SW 1271 (cell line): ENCODE measurements at places on chromosomes 4 and X.

- DNase-seq = no peak
These were observed 71.6 kb downstream of the AMOT start for GRCh38 chrX:112769034-112769433.

GRCh38 chrX:118615141-118615540 lies 112.3 kb upstream of the IL13RA1 start:
- DNase-seq = no peak

DNA sequence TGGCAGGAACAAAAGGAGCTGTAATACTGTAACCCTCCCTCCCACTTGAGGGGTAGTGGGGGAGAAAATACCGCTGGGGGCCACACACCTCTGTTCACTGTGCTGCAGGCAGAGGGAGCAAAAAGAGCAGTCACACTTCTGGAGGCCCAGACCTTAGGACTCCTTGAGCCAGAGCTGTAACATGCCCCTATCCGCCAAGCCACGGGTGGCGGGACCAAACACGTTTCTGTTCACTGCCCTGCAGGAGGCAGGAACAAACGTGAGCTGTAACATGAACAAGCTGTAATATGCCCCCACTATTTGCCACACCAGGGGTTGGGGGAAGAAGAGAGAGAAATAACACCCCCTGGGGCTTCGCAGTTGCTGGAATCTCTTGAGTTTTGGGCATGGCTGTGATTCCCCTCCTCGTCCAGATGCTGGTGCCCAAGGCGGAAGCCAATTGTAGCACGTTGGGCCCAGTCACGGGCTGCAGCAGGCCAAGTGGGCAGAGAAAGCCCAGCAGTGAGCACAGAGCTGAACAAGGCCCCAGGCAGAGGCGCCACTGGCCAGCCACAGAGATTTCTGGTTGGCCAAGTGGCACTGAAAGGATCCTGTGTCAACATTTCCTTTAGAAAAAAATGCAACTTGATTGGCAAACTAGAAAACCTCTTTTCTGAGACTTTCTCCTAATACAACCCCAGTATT lies 509.7 kb downstream of the INPP4B start:
- no peak for DNase-seq

GRCh38 chr4:77395481-77395880 lies 210.1 kb upstream of the CXCL13 start:
- DNase-seq = no peak

DNA sequence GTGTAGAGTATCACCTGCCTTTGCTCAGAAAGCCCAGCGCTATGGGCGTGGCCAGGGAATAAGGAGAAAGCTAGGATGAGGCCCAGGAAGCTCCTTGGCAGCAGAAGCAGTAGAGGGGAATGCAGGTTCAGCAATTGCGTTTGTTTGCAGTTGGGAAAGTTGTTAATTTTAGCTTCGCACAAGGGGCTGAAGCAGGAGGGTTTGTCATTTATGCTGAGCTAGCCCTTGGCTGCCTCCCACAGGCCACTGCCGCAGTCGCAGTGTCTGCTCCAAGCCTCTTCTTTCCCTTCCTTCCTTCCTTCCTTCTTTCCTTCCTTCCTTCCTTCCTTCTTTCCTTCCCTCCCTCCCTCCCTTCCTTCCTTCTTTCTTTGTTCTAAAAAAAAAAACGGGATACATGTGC lies 21.5 kb downstream of the FRMPD3 start:
- no peak for DNase-seq

DNA sequence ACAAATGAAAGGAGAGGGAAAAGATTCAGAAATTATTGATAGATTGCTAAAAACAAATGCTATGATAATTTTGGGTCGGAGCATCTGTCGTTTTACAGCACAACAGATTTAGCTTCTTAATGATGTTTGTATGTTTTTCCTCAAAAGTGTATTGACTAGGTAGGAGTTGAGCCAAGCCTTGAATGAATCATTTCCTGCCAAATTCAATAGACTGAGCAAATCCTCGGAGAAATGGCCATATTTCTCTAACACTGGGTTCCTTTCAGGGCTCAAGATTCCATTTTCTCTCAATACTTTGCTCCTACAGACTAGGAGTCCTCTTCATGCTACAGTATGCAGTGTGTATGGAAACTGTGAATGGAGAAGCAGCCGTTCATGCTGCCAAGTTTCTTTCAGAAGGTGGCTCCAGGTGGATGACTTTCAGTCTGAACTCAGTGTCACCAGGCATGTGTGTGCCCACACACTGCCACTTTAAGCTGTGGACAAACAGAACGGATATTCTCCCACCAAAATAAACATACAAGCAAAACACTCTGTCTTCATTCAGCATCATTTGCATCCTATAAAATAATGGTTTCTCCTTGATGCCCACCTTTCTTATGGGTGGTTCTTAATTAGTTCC lies 146.0 kb downstream of the TBL1X start:
- peak; percentile 1 for DNase-seq

DNA sequence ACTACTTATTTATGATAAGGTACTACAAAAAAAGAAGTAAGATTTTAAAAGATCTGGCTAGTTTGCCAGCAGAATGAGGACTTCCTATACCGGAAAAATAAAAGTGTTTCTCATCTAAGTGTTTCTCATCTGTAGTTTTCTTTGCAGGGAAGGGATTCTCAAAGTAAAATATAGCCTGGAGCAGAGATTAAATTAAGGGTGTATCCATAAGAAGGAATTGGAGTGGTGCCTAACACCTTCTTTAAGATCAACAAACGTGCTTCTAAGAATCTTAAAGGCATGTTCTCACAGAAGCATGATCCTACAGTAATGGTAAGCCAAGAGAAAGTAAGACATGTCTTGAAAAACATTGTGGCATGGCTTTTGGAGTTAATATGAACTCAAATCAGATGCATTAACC lies 528.2 kb downstream of the GBA3 start:
- no peak for DNase-seq

DNA sequence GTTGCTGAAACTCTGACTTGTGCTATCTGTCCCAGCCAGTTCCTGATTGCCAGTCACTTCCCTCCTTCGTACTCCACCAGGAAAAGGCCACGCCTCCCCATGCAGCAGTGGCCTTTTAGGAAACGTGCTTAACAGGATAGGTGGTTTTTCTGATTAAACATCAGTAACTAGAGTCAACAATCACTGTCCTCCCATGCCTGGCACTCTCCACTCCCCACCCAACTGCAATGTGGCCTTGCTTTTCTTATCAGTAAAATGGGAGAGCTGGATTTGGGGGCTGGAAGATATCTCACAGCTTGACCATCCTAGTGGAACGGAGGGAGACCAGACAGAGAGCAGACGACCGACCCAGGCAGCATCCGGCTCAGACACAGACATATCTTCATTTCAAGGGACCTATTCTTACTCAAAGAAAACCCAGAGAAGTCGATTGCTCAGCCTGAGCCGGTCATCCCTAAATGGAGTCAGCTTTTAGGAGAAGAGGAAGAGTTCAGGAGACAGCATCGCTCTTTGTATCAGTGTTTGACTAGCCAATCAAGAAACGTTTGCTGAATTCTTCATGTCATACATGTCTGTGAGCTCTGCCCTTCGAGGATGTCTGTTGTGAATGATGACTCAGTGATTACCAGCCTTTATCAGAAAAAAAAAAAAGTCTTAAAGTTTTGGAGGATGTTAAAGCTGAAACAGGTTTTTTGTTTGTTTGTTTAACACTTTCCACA lies 12.7 kb upstream of the UBA6 start:
- DNase-seq = no peak

GRCh38 chr4:7938609-7939376 lies 868 bp downstream of the AFAP1 start:
- DNase-seq = no peak

DNA sequence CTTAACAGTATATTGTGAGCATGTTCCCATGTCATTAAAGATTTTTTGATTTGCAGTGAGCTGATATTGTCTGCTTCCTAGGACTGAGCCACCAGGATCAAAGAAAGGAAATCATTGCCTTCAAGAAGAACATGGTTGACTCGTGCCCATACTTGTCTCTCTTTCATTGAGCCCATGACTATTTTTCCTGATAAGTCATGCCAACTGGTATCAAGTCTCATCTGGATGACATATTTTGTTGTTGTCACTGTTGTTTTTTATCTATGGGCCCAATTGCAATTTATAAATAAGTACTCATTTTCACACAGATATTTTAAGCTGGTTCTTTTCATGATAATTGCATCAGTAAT lies 10.2 kb upstream of the RHOH start:
- no peak for DNase-seq

DNA sequence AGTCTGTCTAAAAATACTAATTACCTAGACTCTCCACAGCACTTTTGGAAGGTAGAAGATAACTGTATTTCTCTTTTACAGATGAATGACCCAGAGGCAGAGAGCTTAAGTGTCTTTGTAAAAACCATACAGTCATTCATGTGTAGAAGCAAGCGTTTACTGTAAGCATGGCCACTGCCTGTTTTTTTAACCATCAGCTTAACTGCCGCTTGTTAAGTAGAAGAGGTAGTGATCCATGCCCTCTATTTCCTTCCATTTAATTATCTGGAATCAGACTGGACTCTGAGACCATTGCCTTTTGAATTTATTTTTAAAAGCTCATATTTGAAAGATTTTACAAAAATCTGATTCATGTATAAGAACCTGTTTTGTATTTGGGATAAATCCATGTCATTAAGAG lies 111.2 kb upstream of the TECRL start:
- DNase-seq = no peak

- DNase-seq = no peak
These were observed 214.1 kb upstream of the GEMIN8 start for GRCh38 chrX:14243823-14244222.

DNA sequence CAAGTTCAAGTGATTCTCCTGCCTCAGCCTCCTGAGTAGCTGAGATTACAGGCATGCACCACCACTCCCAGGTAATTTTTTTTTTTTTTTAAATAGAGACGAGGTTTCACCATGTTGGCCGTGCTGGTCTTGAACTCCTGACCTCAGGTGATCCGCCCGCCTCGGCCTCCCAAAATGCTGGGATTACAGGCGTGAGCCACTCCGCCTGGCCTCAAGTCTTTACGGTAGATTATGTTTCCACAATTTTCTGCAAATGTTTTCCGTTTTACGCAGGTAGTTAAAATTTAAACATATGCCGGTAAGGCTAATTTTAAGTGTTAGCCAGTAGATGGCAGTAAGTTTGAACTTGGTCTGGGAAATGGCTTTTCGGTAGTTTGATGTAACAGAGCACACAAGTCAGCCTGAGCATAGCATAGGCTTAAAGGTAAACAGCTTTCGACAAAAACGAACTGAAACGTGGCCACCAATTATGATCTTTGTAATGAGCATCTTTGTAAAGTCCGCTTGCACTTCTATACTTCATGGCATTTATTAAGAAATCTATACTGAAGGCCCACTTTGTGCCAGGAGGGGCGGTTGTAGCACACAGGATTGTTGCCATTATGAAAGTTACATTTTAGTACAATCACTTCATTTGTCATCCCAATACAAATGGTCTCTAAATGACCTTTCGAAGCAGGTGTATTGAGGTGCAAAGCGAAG lies 31.1 kb downstream of the CCKAR start:
- DNase-seq = no peak

DNA sequence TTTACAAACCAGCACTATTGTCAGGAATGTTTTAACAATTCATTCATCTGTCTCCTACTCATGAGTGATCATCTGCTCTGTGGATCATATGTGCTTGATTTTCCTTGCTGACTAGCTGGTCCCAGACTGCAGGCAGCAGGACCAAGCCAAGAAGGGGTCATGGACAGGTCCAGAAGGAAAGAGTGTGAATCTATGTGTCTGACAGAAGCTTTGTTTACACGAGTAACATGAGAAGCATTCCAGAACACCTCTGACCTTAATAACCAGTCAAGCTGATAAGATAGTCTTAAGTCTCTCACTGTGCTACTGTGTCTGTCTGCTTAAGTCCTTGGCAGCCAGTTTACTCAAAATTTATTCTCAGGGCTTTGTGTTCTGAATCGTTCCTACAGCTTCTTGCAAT lies 39.0 kb downstream of the GUCY1A1 start:
- DNase-seq = no peak

GRCh38 chr4:74376888-74377483 lies 12.0 kb downstream of the EREG start:
- DNase-seq = no peak

DNA sequence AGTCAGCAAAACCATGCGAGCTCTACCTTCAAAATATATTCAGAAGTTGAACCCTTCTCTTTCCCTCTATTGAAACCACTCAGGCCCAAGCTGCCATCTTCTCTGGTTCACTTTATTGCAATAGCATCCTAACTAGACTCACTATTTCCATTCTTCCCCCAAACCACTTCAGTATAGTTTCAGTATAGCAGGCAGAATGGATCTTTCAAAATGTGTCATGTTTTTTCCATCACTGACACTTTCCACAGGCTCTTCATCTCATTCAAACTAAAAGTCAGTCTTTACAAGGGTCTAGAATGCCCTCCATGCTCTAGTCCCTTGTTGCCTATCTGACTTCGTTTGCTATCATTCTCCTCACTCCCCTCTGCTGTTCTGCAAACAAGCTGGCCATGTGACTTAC lies 274.4 kb downstream of the IDS start:
- DNase-seq = no peak

DNA sequence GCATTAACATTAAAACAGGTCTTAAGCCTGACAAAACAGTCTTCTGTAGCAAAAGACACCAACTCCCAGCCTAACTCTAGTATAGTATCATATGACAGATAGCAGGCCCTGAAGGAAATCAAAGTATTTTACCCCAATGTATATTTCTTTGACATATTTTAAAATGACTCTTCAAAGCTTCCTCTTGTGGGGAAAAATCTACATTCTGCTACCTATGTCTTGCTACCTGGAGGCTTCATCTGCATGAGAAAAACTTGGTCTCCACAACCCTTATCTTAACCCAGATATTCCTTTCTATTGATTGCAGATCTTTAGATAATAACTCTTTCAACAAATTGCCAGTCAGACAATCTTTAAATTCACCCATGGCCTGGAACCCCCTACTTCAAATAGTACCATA lies 1620.4 kb downstream of the PCDH7 start:
- no peak for DNase-seq

DNA sequence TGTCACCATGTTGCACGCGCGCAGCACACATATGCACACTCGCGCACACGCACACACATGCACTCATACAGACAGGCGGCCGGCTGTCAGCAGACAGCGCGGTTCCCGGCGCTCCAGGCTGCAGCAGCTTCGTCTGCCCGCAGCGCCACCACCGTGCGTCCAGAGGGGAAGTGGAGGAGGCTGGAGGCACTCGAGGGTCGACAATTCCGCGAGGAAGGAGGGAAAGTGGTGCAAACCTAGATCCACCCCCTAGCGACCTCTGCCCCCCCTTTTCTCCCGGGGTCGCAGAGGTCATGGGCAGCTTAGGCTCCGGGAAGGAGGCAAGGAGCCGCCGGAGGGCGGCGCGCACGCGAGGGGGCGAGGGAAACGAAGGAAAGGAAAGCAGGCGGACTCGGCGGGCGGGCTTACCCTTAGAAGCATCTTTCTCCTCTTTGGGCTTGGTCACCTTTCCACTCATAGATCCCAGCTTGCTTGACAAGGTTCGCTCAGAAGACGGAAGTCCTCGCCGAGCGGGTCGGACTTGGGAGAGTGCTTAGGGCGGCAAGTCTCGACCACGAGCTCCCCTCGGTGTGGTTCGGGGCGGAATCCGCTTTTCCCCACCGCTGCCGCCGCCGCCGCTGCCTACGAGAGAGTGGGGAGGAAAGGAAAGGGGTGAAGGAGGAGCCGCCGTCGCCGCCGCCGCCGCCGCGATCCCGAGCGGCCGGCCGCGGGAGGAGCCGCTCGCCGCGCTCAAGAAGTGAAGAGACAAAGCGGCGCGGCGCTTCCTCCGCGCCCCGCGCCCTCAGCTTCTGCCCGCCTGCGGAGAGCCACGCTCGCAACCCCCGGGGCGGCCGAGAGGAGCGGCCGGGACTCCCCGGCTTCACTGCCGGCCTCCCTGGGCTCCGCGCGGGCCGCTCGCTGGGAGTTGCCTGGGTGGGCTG lies 326.6 kb upstream of the F9 start:
- DNase-seq = no peak
